Bronchial smooth muscle cell (primary cell): ENCODE measurements at places on chromosomes 2 and 18. TPM values are rescaled to one million over a fixed set of nuclear protein-coding genes. Genes with fewer than 3 reads are reported as not detected.

Gene RAX
- not detected in 2 replicates for total RNA-seq

Gene SH2D6
- 0.17 and 0.63 TPM in 2 replicates for total RNA-seq

Gene TEX44
- total RNA-seq = not detected in 2 replicates

Gene SCN9A
- 5.2 and 12.1 TPM in 2 replicates for total RNA-seq

Gene KIF5C
- 0.16 and 0.26 TPM in 2 replicates for total RNA-seq

Gene ANKRD30BL
- not detected in 2 replicates for total RNA-seq

Gene ACOXL
- total RNA-seq = not detected in 2 replicates

Gene REG3A
- total RNA-seq = not detected in 2 replicates

Gene RPRM
- total RNA-seq = 0.16 TPM in 1 of 2 replicates, not detected in the other

Gene CCNT2
- 16.7 and 19.1 TPM in 2 replicates for total RNA-seq

Gene DYSF
- 0.09 TPM in 1 of 2 replicates, not detected in the other for total RNA-seq

Gene CYP1B1
- 52.6 and 76.6 TPM in 2 replicates for total RNA-seq

Gene CNGA3
- 0.16 TPM in 1 of 2 replicates, not detected in the other for total RNA-seq

Gene CHRNA1
- not detected in 2 replicates for total RNA-seq

Gene SDC1
- total RNA-seq = 8.0 and 34.2 TPM in 2 replicates

Gene RAB6C
- not detected in 2 replicates for total RNA-seq

Gene ZNF892
- 4.2 and 4.4 TPM in 2 replicates for total RNA-seq

Gene STON1
- total RNA-seq = 6.7 and 12.8 TPM in 2 replicates

Gene ANKRD30B
- total RNA-seq = under 0.01 TPM in 1 of 2 replicates, not detected in the other

Gene CFAP221
- not detected in 2 replicates for total RNA-seq

Gene NCKAP5
- 0.52 and 1.1 TPM in 2 replicates for total RNA-seq

Gene DTNA
- total RNA-seq = 12.6 and 19.1 TPM in 2 replicates

Gene M1AP
- not detected in 2 replicates for total RNA-seq

Gene CACNB4
- 0.95 and 1.3 TPM in 2 replicates for total RNA-seq

Gene ESPNL
- 0.60 and 2.7 TPM in 2 replicates for total RNA-seq

Gene AQP12B
- total RNA-seq = not detected in 2 replicates

Gene SLC4A3
- 2.0 and 2.2 TPM in 2 replicates for total RNA-seq

Gene ASTL
- total RNA-seq = not detected in 2 replicates

Gene L3MBTL4
- total RNA-seq = under 0.01 and 0.16 TPM in 2 replicates

Gene NT5C1B
- total RNA-seq = not detected in 2 replicates

Gene STPG4
- total RNA-seq = 0.16 TPM in 1 of 2 replicates, not detected in the other

Gene ZSWIM2
- total RNA-seq = not detected in 2 replicates

Gene ERBB4
- 0.32 TPM in 1 of 2 replicates, not detected in the other for total RNA-seq

Gene CDK15
- total RNA-seq = 5.8 and 15.2 TPM in 2 replicates
